ENCODE measurements at places on chromosomes 2 and 18. TPM values are rescaled to one million over a fixed set of nuclear protein-coding genes. Genes with fewer than 3 reads are reported as not detected.

GRCh38 chr2:216107760-216108159 lies 1.4 kb upstream of the XRCC5 start:
- H3K4me3 ChIP-seq = no peak overlapping the region
- H3K4me1 ChIP-seq = peaks cover 19% of the 10 kb centered on the region
- no peaks in the 10 kb centered on the region for H3K27me3 ChIP-seq
- no peaks in the 10 kb centered on the region for H3K36me3 ChIP-seq

DNA sequence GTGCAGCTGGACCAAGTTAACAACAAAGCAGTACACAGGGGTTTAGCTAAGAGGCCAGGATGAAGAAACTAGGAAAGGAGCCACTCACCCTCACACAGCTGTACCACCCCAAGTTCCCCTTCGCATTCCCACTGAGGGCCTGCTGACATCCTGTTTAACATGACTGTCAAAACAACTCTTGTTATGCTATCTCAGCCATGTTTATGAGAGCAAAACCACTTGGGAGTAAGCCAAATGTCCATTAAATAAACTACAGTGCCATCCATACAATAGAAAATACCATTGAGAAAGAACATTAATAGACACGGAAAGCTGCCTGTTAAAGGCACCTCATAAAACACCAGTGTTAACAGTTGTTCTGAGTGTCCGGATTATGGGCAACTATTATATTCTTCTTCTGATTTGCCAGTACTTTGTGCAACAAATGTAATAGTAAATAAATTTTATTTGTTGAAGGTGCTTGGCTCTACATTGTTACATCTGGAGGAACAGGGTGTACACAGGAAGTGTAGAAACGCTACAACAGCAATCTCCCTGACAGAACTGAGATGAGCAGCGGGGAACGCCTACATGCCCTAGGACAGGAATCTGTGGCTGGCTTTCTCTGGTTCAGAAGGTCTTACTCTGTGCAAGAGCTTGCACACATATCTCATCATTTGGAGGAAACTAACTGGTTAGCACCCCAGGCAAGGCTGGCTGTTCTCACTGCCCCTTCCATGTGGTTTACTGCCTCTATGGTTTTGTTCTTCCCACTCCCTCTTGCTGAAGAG lies 85.6 kb downstream of the EHD3 start:
- H3K4me1 ChIP-seq = peaks cover 30% of the 10 kb centered on the region
- H3K27ac ChIP-seq = peak overlapping the region; percentile 74
- H3K27me3 ChIP-seq = no peaks in the 10 kb centered on the region
- H3K4me3 ChIP-seq = no peak overlapping the region
- no peaks in the 10 kb centered on the region for H3K36me3 ChIP-seq
- DNase-seq = peak; percentile 59

DNA sequence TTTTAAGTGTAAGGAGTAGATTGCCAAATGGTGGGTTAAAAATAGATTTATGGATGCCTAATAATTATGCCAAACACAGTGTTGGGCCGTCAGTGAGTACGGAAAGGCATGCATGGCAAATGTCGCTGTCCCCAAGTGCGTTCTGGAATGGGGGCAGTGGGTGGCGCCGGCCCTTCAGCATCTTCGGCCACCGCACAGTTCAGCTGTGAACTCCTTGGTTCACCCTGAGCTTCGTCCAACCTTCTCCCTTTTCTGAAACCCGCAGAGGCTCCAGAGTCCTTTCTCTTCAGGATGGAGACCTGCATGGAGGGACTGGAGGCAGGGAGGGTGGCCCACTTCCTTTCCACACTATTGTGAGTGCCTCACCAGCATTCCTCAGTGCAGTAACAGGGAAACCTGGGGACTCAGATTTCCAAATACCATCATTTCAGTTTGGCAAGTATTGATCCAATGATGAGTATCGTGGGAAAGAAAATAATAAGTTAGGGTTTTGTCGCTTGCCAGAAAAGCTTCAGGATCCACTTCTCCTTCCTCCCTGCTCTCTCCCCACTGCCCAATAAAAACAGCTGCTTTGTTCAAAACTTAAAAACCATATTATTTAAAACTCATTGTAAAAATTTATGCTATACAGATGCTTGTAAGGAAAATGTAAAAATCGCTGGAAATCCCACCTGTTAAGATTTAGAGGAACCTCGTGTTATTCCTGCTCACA lies 74.6 kb upstream of the TXNDC2 start:
- no peaks in the 10 kb centered on the region for H3K27me3 ChIP-seq
- no peaks in the 10 kb centered on the region for H3K36me3 ChIP-seq
- no peak overlapping the region for H3K4me3 ChIP-seq
- peaks cover 20% of the 10 kb centered on the region for H3K4me1 ChIP-seq

- H3K36me3 ChIP-seq = no peaks in the 10 kb centered on the region
- no peaks in the 10 kb centered on the region for H3K27me3 ChIP-seq
- peak overlapping the region; percentile 82 for H3K27ac ChIP-seq
- H3K4me3 ChIP-seq = peak overlapping the region; percentile 61
Measured at GRCh38 chr2:55419233-55419678, 400 bp downstream of the CCDC88A start.

DNA sequence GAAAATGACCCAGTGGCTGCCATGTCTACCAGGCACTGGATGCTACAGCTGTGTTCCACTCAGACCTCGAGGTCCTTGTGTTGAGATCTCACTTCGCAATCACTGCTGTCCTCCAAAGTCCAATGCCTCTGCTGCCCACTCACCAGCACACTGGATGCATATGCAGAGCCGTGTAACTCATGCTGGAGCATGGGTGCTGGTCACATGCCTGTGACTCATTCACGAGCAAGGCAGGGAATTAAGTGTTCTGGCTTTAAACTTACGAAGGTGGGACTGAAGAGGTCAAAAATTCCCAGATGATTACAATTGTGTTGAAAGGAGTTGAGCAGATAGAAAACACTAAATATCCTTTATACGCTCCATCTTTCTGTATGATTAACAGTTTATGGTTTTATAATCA lies 417.5 kb downstream of the NUP35 start:
- peaks cover 5% of the 10 kb centered on the region for H3K4me1 ChIP-seq
- no peaks in the 10 kb centered on the region for H3K27me3 ChIP-seq
- no peak overlapping the region for H3K4me3 ChIP-seq
- peak; percentile 86 for DNase-seq
- peak overlapping the region; percentile 88 for H3K27ac ChIP-seq
- H3K36me3 ChIP-seq = no peaks in the 10 kb centered on the region

DNA sequence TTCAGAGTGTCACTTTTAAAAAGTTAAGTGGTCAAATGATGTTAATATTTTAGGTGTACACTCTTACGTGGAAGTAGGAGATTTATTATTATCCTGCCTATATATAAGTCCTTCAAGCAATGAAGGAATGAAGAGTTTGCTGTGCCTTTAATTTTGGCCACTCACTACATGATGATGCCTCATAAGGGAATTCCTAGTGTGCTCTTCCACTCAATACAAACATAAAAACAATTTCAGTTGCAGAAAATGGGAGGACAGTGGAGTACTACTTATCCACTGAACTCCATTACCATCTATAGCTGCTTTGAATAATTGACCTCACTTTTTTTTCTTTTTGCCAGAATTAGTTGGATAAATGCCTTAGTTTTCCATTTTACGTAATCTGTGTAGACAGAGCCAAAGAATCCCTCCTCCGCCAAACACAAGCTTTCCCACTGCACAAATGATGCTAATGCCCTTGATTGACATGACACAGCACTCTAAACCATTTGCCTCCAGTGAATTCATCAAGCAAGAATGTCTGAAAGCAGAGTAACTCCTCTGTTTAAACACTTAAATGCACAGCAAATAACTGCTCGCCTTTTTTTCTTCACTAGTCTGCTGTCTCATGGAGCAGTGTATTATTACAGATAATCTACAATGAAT lies 751.1 kb upstream of the FANCL start:
- no peak overlapping the region for H3K4me3 ChIP-seq
- H3K36me3 ChIP-seq = no peaks in the 10 kb centered on the region
- no peaks in the 10 kb centered on the region for H3K4me1 ChIP-seq

- H3K27ac ChIP-seq = peak within 1 kb of the TSS; percentile 45
- DNase-seq = peak; percentile 43
- no peaks in the 10 kb centered on the region for H3K36me3 ChIP-seq
- H3K27me3 ChIP-seq = no peaks in the 10 kb centered on the region
- H3K4me3 ChIP-seq = no peak within 1 kb of the TSS
- no peaks in the 10 kb centered on the region for H3K4me1 ChIP-seq
Measured at GRCh38 chr2:224401641-224402342, at the start of gene FAM124B. FAM124B (minus strand) TSS chr2:224402107; CDS start chr2:224401768, 339 bp downstream.

DNA sequence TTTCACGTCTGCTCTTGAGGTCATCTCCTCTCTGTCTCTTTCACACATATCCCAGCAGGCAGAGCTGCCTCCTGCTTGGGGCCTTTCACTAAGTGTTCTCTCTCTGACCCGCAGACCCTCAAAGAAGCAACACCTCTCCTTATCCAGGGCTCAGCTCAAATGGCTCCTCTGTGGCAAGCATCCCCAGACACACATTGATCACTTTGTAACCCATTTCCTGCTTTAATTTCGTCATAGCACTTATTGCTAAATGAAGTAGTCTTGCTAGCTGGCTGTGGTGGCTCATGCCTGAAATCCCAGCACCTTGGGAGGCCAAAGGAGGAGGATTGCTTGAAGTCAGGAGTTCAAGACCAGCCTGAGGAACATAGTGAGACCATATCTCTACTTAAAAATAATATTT lies 41.4 kb downstream of the SGPP2 start:
- no peaks in the 10 kb centered on the region for H3K4me1 ChIP-seq
- H3K27me3 ChIP-seq = peaks cover 6% of the 10 kb centered on the region
- no peaks in the 10 kb centered on the region for H3K36me3 ChIP-seq
- no peak overlapping the region for H3K27ac ChIP-seq
- DNase-seq = no peak
- no peak overlapping the region for H3K4me3 ChIP-seq

GRCh38 chr2:15660491-15661294 lies 69.0 kb downstream of the DDX1 start:
- no peaks in the 10 kb centered on the region for H3K27me3 ChIP-seq
- no peak overlapping the region for H3K4me3 ChIP-seq
- no peak overlapping the region for H3K27ac ChIP-seq

DNA sequence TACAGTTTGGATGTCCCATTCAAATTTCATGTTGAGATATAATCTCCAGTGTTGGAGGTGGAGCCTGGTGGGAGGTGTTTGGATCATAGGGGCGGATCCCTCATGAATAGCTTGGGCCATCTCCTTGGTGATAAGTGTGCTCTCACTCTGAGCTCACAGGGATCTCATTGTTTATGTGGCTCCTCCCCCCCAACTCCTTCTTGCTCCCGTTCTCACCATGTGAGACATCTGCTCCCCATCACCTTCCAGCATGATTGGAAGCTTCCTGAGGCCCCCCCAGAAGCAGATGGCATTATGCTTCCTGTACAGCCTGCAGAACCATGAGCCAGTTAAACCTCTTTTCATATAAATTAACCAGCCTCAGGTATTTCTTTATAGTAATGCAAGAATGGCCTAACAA lies 3.0 kb upstream of the INPP1 start:
- peaks cover 6% of the 10 kb centered on the region for H3K4me1 ChIP-seq
- H3K4me3 ChIP-seq = no peak overlapping the region
- H3K27ac ChIP-seq = no peak overlapping the region
- H3K27me3 ChIP-seq = no peaks in the 10 kb centered on the region

- peaks cover 28% of the 10 kb centered on the region for H3K4me1 ChIP-seq
- H3K27me3 ChIP-seq = no peaks in the 10 kb centered on the region
- H3K27ac ChIP-seq = peak overlapping the region; percentile 97
- no peaks in the 10 kb centered on the region for H3K36me3 ChIP-seq
- H3K4me3 ChIP-seq = no peak overlapping the region
- DNase-seq = peak; percentile 70
Measured at GRCh38 chr18:63099848-63100629, 219.5 kb downstream of the BCL2 start.

- no peak overlapping the region for H3K4me3 ChIP-seq
- peaks cover 7% of the 10 kb centered on the region for H3K4me1 ChIP-seq
- no peak overlapping the region for H3K27ac ChIP-seq
- no peak for DNase-seq
- no peaks in the 10 kb centered on the region for H3K27me3 ChIP-seq
Measured at GRCh38 chr2:98734162-98734561, 3.2 kb upstream of the MGAT4A start.

- no peaks in the 10 kb centered on the region for H3K36me3 ChIP-seq
- H3K27ac ChIP-seq = peak overlapping the region; percentile 64
- H3K4me3 ChIP-seq = no peak overlapping the region
- peaks cover 23% of the 10 kb centered on the region for H3K4me1 ChIP-seq
Measured at GRCh38 chr2:145759228-145759915, 1239.5 kb upstream of the ZEB2 start.

GRCh38 chr18:44537526-44537925 lies 143.2 kb upstream of the SETBP1 start:
- H3K27ac ChIP-seq = no peak overlapping the region
- DNase-seq = peak; percentile 32
- H3K4me1 ChIP-seq = no peaks in the 10 kb centered on the region
- H3K27me3 ChIP-seq = no peaks in the 10 kb centered on the region
- H3K36me3 ChIP-seq = no peaks in the 10 kb centered on the region

DNA sequence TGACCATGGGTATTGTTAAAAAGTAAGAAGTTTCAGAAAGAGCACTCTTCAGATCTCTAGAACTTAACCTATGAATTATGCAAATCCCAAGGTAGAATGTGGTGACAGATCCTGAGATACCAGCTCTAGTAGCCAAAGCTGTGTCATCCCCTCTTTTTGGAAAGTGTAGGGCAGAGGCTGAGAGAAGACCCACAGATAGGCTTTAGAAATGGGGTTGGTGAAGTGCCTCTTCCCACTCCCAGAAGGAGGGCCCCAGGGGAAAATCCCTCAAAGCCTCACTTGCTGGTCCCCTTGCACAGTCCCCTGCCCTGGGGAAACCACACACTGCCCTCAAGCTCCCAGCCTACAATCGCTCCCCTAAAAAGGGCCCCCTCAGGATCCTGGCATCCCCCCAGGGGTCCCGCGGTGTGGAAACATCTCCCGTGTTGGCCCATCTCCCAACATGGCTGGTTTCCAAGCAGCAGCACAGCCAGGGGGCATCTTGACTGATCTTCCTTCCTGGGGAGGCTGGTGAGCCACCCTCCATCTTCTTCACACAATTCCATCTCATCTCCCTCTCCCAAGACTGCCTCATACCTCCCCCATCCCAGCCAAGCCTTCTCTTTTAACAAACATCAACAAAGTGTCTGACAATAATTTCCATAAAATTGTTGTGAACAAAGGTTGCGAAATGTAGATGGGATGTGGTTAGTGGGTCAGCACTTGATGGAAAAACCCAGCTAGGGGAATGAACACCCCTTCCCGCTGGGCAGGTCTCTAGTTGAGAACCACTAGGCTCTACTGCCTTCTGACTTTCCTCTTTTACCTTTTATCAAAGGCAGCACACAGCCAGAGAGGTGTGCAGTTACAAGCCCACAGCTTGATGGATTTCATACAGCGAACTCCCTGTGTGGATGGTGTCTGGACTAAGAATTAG lies 25.1 kb downstream of the MAL start:
- DNase-seq = no peak
- H3K4me1 ChIP-seq = no peaks in the 10 kb centered on the region
- H3K27ac ChIP-seq = no peak overlapping the region
- H3K36me3 ChIP-seq = no peaks in the 10 kb centered on the region
- no peaks in the 10 kb centered on the region for H3K27me3 ChIP-seq
- H3K4me3 ChIP-seq = no peak overlapping the region

GRCh38 chr2:60550178-60550983 lies 3.1 kb downstream of the BCL11A start:
- H3K27me3 ChIP-seq = no peaks in the 10 kb centered on the region
- peak; percentile 93 for DNase-seq
- no peaks in the 10 kb centered on the region for H3K36me3 ChIP-seq
- H3K4me3 ChIP-seq = peak overlapping the region; percentile 92
- H3K4me1 ChIP-seq = peaks cover 33% of the 10 kb centered on the region
- H3K27ac ChIP-seq = peak overlapping the region; percentile 91

The NCKAP5 gene
- polyA plus RNA-seq = 1.8 TPM

The PCARE gene
- not detected for polyA plus RNA-seq

The QPCT gene
- polyA plus RNA-seq = 0.81 TPM

The SPP2 gene
- 71.4 TPM for polyA plus RNA-seq

The KRTCAP3 gene
- 23.3 TPM for polyA plus RNA-seq

The ADAM23 gene
- 2.7 TPM for polyA plus RNA-seq

The CRYGC gene
- 1.3 TPM for polyA plus RNA-seq

The CYP27A1 gene
- polyA plus RNA-seq = 44.8 TPM

The CERKL gene
- 2.0 TPM for polyA plus RNA-seq

Measured in hepatocyte (in vitro differentiated cells).